ENCODE measurements at places on chromosomes 4 and X.

- DNase-seq, result no peak
Measured at GRCh38 chr4:40144716-40145115, 52.1 kb upstream of the RHOH start.

DNA sequence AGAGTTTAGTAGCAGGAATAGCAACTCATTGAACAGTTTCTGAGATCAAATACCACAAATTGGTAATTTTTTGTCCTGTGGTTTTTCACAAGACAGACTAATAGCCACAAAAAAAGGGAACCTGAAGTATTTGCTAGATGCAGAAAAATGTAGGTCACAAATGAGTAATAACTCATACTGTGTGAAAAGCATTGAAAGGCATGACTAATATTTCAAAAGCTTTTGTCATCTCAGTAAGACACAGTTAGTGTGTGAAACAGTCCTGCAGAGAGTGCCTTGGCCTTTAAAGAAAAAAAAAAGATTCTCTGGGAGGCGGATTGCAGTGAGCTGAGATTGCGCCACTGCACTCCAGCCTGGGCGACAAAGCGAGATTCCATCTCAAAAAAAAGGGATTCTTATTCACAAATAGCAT, 31.4 kb upstream of the SLC25A31 start:
- no peak for DNase-seq

DNA sequence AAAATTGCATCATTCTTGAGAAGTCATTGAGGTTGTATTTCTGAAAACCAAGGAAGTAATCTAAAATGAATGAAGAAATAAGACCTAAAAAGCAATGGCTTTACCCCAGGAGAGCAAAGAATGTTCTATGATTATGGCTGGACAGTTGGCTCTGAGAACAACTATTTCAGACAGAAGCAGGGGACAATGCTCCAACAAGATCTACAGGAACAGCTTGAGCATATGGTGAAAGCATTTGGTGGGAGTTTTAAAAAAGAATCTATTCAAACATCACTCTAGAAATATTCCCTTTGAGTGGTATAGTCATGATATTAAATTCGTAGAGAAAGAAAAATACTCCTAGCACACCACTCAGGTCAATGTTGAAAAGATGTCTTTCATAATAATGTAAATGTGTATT, 26.7 kb downstream of the DYNLT3 start:
- no peak for DNase-seq

DNA sequence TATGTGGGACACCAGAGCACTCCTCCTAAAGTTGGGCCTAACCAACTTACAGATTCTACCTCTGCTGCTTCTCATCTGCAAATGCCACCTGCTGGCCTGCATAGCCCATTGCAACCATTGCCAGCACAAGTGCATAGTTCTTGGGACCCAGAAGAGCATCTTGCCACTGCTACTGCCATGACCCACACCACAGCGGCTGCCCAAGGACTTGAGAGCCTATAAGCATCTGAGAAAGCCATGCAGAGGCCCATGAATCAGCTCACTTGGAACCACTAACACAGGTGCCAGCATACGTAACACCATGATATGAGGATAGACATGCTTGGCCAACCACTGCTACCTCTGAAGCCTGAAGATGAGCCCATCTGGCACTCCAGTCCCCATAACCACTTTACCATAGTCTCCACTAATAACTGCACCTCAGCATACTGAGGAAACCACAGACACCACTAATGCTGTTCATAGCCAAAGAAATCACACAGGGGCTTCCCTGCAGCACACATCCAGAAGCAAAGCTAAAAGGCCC, 258.1 kb upstream of the AGTR2 start:
- DNase-seq, result peak; percentile 54

DNA sequence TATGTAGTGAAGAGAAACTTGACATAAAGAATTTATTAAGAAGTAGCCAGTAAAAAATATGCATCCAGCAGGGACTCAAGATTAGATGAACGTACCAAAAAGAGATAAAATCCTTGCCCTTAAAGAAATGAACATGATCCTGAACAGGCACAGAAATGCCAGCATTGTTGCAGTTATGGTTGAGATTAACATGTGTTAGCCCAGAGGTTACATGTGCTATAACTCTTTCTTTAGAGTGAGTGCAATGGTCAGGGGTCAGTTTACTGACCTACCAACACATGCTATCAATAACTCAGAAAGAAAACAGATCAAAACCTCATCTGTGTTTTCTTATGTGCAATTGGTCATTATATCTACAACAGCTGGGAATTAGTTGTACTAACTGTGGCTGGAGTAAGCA, 166.1 kb upstream of the NDST3 start:
- DNase-seq, result no peak

- no peak for DNase-seq
Measured at GRCh38 chrX:22035236-22035635, 3.1 kb downstream of the PHEX start.

All from ELF-1 (cell line).